ENCODE measurements at places on chromosomes 6 and 20.

DNA sequence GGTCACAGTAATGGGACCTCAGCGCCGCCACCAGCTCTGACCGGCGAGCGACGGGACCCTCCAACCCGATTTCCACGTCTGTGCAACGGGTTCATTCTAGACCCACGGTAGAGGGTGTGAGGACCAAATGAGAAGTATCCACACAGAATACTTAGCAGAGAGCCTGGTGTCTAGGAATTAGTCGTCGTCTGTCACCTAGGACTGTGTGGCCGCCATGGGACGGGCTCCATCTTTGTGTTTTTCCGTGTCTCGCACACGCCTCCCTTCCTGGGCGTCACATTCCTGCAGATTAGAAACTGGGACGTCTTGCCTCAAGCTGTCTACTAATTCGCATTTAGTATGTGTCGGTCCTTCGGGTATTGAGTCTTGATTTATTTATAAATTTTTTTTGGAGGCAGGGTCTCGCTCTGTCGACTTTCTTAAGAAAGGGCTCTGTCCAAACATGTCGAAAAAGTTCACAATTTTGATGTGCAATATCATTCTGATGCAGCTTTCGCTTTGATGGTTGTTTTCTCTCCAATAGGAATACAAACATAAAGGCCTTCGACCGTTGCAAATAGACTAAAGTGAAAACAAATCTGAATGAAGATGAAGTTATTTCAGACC is 563 bp downstream of the MGME1 start:
- DNase-seq = no peak

GRCh38 chr20:44770484-44771171 is 25.0 kb downstream of the KCNK15 start:
- no peak for DNase-seq

DNA sequence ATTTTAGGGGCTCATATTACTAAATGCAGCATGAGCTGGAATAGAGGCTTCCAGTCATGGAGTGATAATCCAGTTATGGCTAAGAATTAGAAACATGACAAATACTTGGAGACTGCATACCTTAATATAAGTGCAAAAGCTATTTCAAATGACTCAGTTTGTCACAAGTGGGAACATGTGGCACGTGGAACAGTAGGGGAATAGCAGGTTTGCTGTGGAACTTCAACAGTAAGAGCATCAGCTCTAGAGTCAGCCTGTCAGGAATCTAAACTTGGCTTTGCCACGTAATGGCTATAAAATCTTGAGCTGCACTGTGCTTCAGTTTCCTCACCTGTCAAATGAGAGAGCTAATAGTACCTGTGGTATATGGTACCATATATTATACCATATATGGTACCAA is 62.1 kb downstream of the HTR1B start:
- no peak for DNase-seq

GRCh38 chr20:34549291-34549928 is 9.1 kb upstream of the MAP1LC3A start:
- no peak for DNase-seq

DNA sequence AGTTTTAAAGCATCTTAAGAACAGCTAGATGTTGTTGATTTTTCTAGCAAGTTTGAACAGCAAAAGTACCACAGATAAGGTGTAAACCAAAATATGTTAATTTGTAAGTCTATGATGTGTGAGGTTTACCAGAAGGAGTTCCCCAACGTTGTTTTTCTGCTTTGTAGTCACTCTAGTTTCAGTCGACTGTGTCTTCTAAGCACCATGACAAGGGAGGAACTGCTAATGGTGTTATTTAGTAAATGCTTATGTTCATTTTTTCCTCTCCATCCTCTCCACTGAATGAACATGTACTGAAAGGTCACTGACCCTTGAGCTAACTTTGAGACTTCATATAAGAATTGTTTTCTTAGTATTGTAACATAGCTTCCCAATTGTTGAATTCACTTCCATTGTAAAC is 3.0 kb downstream of the ENPP3 start:
- no peak for DNase-seq

DNA sequence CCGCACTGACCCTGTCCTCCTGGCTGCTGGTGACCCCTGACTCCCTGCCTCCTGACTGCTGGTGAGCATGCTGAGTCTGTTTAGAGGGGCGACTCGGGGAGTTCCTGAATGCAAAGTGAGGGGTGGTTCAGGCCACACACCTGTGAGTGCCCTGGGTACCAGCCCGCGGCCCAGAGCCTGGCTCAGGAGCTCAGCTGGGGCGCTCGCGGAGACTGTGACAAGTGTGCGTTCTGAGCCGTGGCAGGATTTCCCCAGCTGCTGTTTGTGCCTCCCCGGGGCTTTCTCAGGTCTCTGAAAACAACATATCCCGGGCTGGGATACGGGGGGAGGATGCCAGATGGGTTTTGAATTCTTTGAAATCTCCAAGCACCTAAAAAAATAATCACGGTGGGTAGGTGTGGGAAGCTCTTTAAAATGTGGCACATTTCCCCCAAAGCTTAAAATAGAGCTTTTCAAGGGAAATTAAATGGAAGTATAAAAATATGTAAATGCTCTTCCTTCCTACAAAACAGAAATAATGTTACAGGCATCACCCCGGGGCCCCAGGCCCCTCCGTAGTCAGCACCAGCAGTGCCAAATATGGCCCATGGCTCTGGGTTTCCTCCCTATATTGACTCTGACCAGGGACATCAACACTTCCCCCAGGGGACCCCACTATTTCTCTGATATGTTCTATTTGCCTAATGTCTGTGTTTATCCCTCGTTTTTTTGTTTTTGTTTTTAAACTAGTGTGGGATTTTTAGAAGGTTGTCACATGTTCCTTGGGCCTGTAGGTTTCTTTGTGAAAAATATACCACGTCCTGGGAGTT is 49.9 kb upstream of the TAGAP start:
- no peak for DNase-seq

DNA sequence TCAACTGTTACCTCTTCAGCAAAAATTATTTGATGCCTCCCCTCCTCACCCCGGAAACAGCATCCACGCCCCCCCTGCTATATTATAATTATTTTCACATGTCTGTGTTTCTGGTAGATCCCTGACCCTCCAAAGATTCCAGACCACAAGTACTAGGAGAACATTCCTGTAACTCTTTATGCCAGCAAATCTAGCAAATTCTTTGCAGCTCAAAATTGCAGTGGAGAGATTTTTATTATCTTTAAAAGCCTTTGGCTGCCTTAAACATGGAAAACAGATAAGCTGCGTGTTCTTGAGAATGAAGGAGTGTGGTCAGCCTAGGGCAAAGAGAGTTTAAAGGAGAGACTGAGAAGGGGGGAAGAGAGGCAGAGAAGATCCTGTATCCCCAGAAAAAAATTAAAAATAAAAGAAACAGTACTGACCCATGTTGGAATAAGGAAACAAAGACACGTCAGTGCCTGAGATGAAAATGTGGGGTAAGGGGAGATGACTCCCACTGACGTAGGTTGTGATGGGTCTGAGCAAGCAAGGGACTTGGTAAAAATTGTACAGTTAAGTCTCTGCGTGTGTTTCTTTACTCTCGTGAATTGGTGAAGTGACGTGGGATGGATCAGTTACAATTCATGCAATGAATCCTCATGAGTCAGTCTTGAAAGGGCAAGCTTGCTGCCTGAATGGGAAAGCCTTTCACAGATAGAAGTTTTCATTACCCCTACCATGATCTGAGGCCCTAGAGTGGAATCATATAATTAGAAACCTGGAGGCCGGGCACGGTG is 8.3 kb downstream of the ID4 start:
- no peak for DNase-seq

GRCh38 chr6:111478064-111478476 is 4.9 kb downstream of the REV3L start:
- DNase-seq = no peak

DNA sequence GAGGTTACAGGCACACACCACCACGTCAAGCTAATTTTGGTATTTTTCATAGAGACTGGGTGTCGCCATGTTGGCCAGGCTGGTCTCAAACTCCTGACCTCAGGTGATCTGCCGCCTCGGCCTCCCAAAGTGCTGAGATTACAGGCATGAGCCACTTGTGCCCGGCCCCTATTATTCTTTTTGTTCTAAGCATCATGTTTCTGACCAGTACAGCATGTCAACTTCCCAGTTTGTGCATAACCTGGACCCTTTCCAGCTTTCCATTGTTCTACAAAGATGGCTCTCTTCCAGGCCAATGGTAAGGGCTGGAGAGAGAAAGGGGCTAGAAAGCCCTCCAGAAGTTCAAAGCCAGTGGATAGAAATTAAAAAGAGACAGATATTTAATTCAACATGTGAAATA is 91.3 kb upstream of the TNFAIP3 start:
- DNase-seq = no peak

DNA sequence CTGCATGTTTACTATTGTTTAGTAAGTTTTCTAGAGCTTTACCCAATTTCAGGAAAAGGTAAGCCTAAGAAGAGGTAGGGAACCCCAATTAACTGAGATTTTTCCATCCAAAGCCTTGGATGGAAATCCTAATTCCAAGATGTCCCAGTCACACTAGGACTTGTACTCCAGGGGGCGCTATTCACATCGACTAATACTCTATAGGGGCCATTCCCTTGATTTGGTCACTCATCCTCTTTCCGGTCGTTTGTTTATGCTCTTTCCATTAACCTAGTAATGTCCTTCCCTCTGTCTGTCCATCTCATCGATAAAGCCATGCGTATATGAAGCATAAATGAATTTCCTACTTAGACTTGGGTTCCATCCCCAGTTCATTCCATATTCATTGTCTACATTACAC is 80.8 kb upstream of the FUCA2 start:
- no peak for DNase-seq

- no peak for DNase-seq
Measured at GRCh38 chr6:118770112-118770788, 118.9 kb upstream of the CEP85L start.

DNA sequence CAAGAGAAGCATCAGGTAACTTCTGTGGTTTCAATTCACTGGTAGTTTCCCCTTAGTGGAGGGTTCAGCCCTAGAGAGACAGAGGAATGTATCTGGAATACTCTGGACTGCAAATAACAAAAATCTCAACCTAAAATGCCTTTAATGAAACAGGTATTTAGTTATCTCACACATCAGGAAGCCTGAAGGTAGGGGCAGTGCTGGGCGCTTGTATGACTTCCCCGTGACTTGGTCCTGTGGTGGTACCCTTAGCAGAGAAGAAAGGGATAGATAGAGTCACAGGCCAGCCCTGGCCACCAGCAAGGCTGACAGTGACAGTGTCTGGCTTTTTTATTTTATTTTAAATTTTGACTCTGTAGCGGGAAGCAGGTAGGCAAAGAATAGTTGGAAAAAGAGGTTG is 14.9 kb downstream of the LRRC1 start:
- DNase-seq = no peak

DNA sequence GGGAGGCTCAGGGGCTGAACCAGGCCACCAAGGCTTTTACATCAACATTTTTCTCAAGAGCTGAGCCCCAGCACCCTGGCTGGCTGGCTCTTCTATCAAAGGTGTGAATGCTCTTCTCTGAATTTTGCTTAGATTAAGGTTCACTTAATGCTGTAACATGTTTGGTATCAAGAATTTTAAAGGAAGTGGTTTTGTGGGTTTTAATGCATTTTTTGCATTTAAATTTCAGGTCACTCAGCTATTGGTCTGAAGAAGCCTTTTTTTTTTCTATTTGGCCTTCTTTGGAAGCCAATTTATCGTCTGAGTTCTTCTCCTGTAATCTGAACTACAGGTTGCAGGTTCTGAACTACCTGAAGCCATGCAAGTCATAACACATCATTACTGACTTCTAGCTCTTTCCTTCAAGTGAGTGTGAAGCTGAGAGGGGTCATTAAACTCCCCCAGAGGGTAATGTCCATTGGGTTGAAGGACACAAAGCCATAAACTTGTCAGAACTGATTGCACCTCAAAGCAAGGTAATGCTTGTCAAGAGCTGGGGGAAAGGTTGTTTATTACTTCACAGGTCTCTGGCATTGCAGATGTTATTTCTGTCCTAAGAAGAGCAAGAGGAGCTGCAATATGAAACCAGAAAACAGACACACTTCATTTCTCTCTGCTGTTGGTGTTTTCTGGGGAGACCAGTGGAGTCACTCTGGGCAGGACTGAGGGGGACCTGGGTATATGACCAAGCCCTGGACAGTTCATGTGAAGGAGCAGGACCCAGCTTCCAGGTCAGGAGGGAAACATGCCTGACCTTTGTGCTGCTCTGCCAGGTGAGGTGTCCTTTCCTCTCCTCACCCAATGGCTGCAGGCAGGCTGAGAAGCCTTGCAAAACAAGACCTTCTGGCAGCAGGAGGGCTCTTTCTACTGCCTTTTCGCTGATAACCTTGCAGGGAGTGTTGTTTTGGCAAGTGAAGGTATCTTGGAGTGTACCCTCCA is 26.1 kb upstream of the NEDD9 start:
- DNase-seq = no peak

DNA sequence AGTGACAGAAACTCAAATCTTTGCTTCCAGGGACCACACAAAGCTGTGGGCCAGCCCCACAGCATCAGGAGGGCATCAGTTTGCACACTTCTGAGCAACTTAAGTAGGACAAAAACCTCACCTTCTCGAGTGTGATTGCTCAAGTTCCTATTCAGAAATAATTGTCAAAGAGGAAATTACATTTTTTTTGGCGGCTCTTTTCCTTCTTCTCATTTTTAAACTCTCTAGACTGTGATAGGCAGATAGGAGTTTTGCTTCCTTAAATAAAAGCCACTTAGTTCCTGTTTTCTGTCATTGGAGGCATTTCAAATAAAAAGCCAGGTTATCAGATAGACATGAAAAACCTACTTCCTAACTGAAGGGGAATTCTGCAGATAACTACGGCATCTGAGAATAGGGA is 11.2 kb upstream of the TAGAP start:
- DNase-seq = no peak

- peak; percentile 52 for DNase-seq
Measured at GRCh38 chr20:46406986-46407670, 713 bp upstream of the ELMO2 start.
